Stimulated activated CD8-positive, alpha-beta memory T cell treated with anti-CD3 and anti-CD28 coated beads, Interleukin-7, amount 100 ng/mL, for 48 hours (primary cell): ENCODE measurements at places on chromosomes 12 and 14.

GRCh38 chr12:41504976-41505375 is 316.9 kb downstream of the PDZRN4 start:
- no peak for DNase-seq

DNA sequence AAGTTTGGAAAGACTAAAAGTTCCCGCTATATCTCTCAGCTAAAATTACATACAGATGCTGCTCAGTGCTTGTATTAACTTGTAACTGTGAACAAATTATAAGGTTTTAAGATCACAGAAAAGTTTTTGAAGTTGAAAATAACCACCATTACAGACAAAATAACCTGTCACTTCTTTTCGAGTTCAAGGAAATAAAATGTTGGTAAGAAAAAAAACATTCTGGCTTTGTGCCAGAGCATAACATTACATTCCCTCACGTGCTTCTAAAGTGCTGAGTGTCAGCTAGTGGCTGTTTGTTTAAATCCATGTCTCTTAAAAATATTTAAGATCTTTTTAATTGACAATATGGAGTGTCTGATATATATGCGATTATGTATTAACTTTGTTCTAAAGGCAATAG is 27.2 kb upstream of the ADAMTS20 start:
- no peak for DNase-seq

DNA sequence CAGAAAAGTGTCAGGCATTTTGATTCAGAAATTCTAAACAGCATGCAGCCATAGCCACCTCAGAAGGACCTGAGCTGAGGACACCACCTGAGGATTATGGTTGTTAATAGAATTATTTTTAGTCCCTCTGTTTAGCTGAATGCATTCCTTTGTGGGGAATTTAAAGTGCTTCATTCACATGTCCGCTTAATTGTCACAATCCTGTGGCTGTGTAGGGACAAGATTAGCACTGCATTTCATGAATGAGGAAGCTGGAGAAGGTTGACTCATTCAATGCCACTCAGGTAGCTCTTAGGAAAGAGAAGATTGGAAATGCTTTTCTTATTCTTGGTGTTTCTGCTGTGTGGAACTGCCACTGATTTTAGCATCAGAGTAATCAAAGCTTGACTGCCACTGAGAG is 42.0 kb upstream of the KRR1 start:
- DNase-seq = no peak

- no peak for DNase-seq
Observed at GRCh38 chr14:103684871-103685270, 30.4 kb downstream of the XRCC3 start.

DNA sequence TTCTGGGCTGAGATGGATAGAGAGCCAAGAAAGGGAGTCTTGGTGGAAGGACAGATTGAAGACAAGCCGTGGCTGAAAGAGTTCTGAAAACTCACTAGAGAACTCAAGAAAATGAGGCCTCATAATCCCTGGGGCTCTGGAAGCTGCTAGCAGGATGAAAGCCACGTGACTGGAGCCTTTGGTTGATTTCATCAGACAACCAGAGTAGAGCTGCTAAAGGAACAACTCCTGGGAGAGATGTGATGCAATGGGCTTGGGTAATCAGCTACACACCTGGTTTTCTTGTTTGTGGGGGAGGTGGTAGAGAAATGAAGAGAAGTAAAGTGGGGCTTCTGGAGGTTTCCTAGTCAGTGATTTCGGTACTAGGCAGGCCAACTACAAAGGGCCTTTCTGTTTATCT is 13.4 kb downstream of the CSRNP2 start:
- DNase-seq = no peak

- no peak for DNase-seq
Observed at GRCh38 chr12:132754160-132754932, 7.3 kb downstream of the ANKLE2 start.
